Inflammatory macrophage treated with lipopolysaccharide for 1 hour (primary cell): ENCODE measurements at places on chromosomes 2 and 18.

DNA sequence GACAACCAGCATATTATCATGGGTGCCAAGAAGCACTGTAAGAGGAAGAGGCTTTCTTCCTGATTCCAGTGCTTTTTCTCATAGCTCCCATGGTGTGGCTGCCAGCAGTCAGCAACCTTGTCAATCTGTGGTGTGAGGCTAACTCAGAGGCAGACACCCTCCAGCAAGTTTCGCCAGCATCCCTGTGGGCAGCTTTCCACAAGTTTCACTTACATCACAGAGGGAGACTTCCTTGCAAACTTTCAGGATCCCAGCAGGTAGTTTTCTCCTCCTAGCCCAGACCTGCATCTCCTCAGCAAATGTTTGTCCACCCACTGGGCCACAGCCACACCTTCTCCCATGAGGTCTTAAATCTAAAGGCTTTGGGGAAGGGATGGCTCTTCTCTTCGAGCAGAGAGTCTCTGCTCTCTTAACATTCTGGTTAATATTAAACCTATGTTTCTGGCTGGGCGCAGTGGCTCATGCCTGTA, 9.1 kb downstream of the DNAH7 start:
- no peak for DNase-seq

DNA sequence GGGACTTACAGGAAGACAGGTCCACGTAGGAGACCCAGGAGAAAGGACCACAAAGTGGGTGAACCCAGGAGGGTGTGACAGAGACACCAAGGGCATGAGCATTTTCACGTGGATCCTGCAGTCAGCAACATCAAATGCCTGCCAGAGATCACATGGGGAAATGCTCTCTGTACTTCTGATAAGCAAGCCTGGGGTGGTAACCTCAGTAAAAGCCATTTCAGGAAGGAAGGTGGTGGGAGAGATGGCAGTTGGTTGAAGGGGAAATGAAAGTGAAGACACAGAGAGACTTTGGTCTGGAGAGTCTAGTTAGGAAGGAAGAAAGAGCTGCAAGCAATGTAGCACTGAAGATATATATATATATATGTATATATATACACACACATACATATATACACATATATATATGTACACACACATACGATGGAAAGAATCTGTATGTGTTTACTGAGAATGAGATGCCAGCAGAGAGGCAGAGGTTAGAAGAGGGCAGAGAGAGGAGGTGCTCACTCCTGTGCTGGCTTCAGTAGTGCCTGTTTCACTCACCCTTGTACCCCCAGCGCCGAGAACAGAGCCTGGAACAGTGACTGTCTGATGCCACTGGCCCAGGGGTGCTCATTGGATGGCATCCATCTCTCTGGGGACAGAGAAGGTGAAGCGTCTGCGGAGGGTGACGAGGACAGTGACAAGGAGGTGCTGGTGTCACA, 314.9 kb downstream of the AFF3 start:
- peak; percentile 51 for DNase-seq

GRCh38 chr2:151878655-151879563, 50.7 kb upstream of the ARL5A start:
- peak; percentile 70 for DNase-seq

GRCh38 chr2:113072584-113072983, 4.8 kb downstream of the IL1F10 start:
- DNase-seq = no peak

DNA sequence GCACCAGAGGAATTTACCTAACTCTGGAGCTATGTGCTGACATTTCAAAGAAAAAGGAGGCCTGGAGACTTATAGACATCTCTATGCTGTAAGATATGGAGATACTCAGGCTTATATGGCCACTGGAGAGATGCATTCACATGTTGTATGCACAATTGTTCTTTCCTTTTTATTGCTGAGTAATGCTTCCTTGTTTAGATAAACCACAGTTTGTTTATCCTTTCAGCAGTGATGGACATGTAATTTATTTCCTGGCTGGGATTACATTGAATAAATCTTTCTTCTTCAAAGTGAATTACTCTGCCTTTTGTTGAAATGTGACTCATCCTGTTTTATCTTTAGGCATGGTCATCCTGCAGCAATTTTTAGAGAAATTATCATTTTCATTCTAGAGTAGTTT, 716.7 kb upstream of the GCFC2 start:
- no peak for DNase-seq

- DNase-seq = no peak
Measured at GRCh38 chr18:46424898-46425297, 232.1 kb downstream of the LOXHD1 start.

GRCh38 chr2:55811048-55811447, 112.5 kb downstream of the EFEMP1 start:
- no peak for DNase-seq
